Left lung (tissue), 14 donors: ENCODE measurements at places on chromosomes 6 and 20. TPM values are rescaled to one million over a fixed set of nuclear protein-coding genes. Genes with fewer than 3 reads are reported as not detected.
A peak's percentile ranks its signal among the peaks of the same experiment; 100 is the strongest.

The ADAM33 gene
- total RNA-seq = 16.5 TPM

The PTCRA gene
- total RNA-seq = 2.1 TPM

DNA sequence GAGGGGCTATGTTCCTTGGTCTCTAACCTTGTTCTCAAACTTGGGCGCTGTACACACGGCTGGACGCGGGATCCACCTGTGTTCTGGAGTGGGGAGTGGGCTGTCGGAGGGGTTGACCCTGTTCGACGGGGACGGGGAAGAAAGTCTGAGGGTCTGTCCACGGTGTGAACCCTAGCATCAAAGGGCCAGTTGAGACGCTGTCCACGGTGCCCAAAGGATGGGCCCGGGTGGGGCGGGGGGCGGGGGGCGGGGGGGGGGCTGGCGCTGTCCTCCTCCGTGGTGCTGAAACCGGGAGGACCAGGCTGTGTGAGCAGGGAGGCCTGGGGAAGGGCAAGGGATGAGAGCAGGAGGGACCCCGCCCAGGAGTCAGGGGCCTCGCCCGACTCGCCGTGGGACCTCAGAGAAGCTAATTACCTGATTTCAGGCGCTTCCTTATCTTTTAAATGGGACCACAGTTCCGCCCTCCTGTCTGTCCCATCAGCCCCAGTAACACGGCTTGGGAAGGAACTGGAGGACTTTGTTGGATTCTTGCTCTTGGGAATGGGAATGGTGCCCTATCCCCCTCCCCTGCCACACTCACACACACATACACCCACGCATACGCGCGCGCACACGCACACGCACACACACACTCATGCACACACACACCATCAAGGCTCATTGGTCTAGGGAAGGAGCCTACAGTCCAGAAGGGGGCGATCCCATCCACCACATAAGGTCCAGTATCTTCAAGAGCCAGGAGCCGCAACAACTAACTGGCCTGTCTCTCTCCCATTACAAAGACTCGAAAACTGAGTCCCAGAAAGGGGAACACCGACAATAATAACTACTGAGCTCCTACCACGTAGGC lies 1.0 kb upstream of the VSTM2L start:
- DNase-seq = no peak
- H3K4me1 ChIP-seq = peaks cover 8% of the 10 kb centered on the region
- no peaks in the 10 kb centered on the region for H3K36me3 ChIP-seq
- H3K27ac ChIP-seq = no peak overlapping the region

GRCh38 chr6:36125575-36125974 lies 4.7 kb upstream of the MAPK13 start:
- H3K4me3 ChIP-seq = no peak overlapping the region
- no peak for DNase-seq
- H3K27ac ChIP-seq = no peak overlapping the region
- H3K36me3 ChIP-seq = no peaks in the 10 kb centered on the region
- H3K4me1 ChIP-seq = peaks cover 8% of the 10 kb centered on the region

- DNase-seq = no peak
- H3K4me3 ChIP-seq = no peak overlapping the region
- H3K27ac ChIP-seq = no peak overlapping the region
- H3K36me3 ChIP-seq = no peaks in the 10 kb centered on the region
- H3K27me3 ChIP-seq = no peaks in the 10 kb centered on the region
These were observed 1955.7 kb upstream of the DEFB115 start for GRCh38 chr20:29301624-29302259.

- H3K4me3 ChIP-seq = no peak overlapping the region
- H3K4me1 ChIP-seq = no peaks in the 10 kb centered on the region
These were observed 20.7 kb upstream of the DST start for GRCh38 chr6:56663344-56663743.

DNA sequence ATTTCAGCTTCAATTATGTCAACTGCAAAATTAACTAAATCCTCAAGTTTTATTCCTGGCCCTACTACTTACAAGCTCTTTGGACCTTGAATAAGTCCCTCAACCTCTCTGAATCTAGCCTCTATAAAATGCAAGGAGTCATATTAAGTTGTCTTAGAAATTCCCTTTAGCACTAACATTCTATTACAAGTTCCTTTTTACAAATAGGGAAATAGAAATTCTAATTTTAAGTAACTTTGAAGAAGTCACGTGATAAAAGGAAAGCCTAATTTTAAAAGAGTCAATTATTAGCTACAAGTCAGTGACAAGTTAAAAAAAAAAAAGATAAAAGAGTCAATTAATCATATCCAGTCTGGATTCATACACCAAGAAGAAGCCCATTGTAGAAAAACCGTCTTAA lies 24.6 kb upstream of the GTF3C6 start:
- no peak overlapping the region for H3K27ac ChIP-seq
- no peaks in the 10 kb centered on the region for H3K36me3 ChIP-seq
- no peak overlapping the region for H3K4me3 ChIP-seq
- no peaks in the 10 kb centered on the region for H3K4me1 ChIP-seq

GRCh38 chr6:30334075-30334783 lies 7.5 kb downstream of the TRIM39 start:
- no peak overlapping the region for H3K27ac ChIP-seq
- H3K4me1 ChIP-seq = no peaks in the 10 kb centered on the region
- no peaks in the 10 kb centered on the region for H3K36me3 ChIP-seq
- no peak overlapping the region for H3K4me3 ChIP-seq
- no peaks in the 10 kb centered on the region for H3K27me3 ChIP-seq

GRCh38 chr20:45254383-45255262 lies at the start of gene SLPI:
Gene SLPI (minus strand): TSS chr20:45254564. CDS start chr20:45254543, 21 bp downstream.
- peaks cover 53% of the 10 kb centered on the region for H3K4me1 ChIP-seq
- DNase-seq = peak; percentile 55
- peak within 1 kb of the TSS; percentile 21 for H3K4me3 ChIP-seq
- H3K27ac ChIP-seq = peak within 1 kb of the TSS; percentile 78
- H3K36me3 ChIP-seq = no peaks in the 10 kb centered on the region
- no peaks in the 10 kb centered on the region for H3K27me3 ChIP-seq

The TMEM151B gene
- total RNA-seq = not detected

The FYN gene
- 73.8 TPM for total RNA-seq

DNA sequence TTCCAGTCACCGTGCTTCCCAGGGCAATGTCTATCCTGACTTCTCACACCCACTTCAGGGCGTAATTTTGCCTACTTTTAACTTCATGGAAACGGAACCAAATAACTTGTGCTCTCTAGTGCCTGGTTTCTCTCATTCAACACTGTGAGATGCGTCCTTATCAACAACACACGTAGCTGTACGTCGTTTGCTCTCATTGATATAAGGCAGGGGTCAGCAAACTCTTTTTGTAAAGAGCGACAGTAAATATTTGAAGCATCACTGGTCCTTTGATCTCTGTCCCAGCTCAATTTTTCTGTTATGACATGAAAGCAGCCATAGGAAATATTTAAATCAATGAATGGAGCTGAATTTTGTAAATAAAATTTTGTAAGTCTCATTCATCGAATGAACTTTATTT lies 239.3 kb upstream of the KCNG1 start:
- no peaks in the 10 kb centered on the region for H3K27me3 ChIP-seq
- H3K4me1 ChIP-seq = no peaks in the 10 kb centered on the region
- H3K27ac ChIP-seq = no peak overlapping the region
- no peaks in the 10 kb centered on the region for H3K36me3 ChIP-seq
- DNase-seq = no peak

The FNDC1 gene
- 5.4 TPM for total RNA-seq

- no peaks in the 10 kb centered on the region for H3K36me3 ChIP-seq
- no peaks in the 10 kb centered on the region for H3K4me1 ChIP-seq
- no peaks in the 10 kb centered on the region for H3K27me3 ChIP-seq
- H3K27ac ChIP-seq = no peak overlapping the region
These were observed 47.0 kb upstream of the DST start for GRCh38 chr6:56689663-56690062.

The LAMA2 gene
- 91.7 TPM for total RNA-seq

GRCh38 chr6:13135152-13135551 lies 193.2 kb downstream of the TBC1D7 start:
- H3K27me3 ChIP-seq = no peaks in the 10 kb centered on the region
- DNase-seq = no peak
- H3K4me1 ChIP-seq = no peaks in the 10 kb centered on the region
- no peaks in the 10 kb centered on the region for H3K36me3 ChIP-seq
- no peak overlapping the region for H3K27ac ChIP-seq

DNA sequence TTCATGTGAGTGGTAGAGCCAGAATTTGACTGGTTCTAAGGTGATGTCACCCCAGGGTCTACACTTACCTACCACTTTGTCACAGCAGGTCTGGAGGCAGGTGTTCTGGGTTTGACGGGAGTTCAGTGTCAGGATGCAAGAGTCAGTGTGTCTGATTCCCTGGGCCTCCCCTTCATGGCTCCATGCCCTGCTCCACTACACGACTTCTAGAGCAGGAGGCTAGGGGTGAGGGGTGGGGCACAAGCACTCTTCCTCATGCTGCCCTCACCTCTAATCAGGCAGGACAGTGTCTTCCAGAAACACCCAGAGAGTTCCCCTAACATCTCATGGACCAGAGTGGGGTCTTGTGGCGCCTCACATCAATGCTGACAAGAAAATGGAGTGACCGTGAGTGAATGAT lies 118.2 kb downstream of the CDC5L start:
- H3K27ac ChIP-seq = no peak overlapping the region
- H3K36me3 ChIP-seq = no peaks in the 10 kb centered on the region
- H3K4me3 ChIP-seq = no peak overlapping the region
- DNase-seq = no peak
- no peaks in the 10 kb centered on the region for H3K4me1 ChIP-seq

DNA sequence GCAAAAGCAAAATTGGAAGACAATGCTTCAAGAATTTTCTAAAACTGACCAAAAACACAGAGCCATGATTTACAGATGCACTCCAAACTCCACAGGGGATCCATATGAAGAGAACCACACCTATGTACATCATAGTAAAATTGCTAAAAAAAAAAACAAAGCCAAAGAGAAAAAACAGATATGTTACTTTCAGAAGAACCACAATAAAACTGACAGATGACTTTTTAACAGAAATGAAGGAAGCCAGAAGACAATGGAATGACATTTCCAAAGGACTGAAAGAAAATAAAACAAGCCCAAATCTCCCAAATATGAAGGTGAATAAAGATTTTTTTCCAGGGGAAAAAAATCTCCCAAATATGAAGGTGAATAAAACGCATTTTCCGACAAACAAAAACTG lies 17.5 kb downstream of the TRERF1 start:
- H3K4me3 ChIP-seq = no peak overlapping the region
- H3K27ac ChIP-seq = no peak overlapping the region
- peaks cover 1% of the 10 kb centered on the region for H3K4me1 ChIP-seq
- no peaks in the 10 kb centered on the region for H3K27me3 ChIP-seq
- no peak for DNase-seq

The SMPDL3A gene
- 30.6 TPM for total RNA-seq

DNA sequence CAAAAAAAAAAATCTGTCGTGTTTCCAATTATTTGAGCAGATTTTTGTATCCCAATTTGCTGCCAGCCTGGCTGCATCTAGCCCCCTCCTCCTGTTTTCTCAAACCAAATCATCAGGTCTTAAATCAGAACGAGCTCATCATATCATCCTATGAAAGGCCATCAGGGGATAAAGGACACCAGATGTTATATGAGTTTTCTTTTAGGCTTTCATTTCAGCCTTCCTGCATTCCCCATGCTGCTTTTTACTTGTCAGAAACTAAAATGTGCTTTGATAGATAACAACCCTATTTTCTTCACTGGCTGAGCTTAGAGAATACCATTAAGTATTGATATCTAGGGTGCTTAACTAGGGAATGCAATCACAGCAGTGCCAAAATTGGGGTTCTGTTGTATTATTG lies 968.4 kb upstream of the SLC35B3 start:
- H3K4me1 ChIP-seq = no peaks in the 10 kb centered on the region
- no peak overlapping the region for H3K27ac ChIP-seq
- H3K4me3 ChIP-seq = no peak overlapping the region
- H3K27me3 ChIP-seq = peaks cover 7% of the 10 kb centered on the region

GRCh38 chr20:22466447-22467171 lies 117.8 kb downstream of the FOXA2 start:
- H3K27me3 ChIP-seq = no peaks in the 10 kb centered on the region
- no peak for DNase-seq
- no peak overlapping the region for H3K27ac ChIP-seq
- no peaks in the 10 kb centered on the region for H3K36me3 ChIP-seq

DNA sequence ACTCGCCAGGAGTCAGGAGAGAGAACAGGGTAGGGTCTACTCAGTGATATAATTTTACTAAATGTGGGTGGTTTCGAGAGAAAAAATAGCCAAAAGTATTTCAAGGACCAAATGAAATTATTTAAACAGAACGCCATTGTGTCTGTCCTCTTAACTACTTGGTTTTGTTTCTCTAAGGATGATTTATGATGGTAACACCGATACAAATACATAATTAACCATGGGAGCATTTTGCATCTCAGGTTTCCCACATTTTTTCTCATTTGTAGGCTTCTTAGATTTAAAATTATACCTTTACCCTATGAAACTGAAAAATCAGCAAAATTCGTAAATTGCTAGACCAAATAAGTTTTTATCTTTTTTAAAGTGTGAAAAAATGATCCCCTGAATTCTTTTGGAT lies 188.2 kb downstream of the ZFP64 start:
- H3K27ac ChIP-seq = no peak overlapping the region
- H3K27me3 ChIP-seq = no peaks in the 10 kb centered on the region
- H3K36me3 ChIP-seq = no peaks in the 10 kb centered on the region
- H3K4me1 ChIP-seq = no peaks in the 10 kb centered on the region
- no peak for DNase-seq

The PPP1R10 gene
- 71.1 TPM for total RNA-seq

- peaks cover 24% of the 10 kb centered on the region for H3K27me3 ChIP-seq
- no peaks in the 10 kb centered on the region for H3K36me3 ChIP-seq
- no peak overlapping the region for H3K4me3 ChIP-seq
- H3K4me1 ChIP-seq = peaks cover 9% of the 10 kb centered on the region
- no peak for DNase-seq
These were observed 44.2 kb downstream of the COL11A2 start for GRCh38 chr6:33147807-33148666.

DNA sequence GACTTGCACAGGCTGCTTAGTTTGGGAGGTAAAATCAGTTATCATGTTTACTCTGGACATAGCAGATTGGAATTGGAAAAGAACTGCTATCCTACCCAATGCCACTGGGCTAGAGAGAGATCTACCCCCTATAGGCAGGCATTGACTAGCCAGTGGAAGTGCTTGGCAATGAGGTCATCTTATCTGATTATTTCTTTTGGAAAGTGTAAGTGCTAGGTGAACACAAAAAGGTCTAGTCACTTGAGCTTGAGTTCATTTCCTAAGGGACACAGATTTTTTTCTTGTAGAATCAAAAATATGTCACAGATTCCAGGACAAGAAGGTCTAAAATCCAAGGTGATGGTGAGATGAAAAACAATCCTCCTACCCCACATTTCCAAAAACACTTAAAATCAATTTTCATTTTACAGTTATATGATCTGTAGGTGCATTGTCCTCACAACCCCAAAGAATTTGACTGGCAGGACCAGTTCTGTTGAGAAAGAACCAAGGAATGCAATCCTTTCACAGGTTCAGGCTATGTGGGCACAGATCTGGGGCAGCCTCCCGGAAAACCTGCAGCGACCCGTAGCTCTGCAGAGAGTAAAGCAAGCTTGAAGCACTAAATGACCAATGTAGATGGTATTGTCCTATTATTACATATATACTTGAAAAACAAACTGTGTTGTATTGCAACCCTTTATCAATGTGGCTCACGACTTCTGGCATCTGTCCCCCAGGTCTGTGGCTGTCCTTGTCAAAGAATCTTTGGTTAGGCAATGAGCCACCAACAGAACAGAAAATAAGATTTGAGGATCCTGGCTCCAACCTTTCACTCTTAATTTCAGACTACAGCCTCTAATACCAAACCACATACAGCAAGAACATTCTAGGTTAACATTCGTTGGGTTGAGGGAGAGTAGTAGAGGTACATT lies 67.3 kb upstream of the ADTRP start:
- H3K4me3 ChIP-seq = no peak overlapping the region
- no peaks in the 10 kb centered on the region for H3K36me3 ChIP-seq
- DNase-seq = no peak
- no peaks in the 10 kb centered on the region for H3K4me1 ChIP-seq
- no peaks in the 10 kb centered on the region for H3K27me3 ChIP-seq
- no peak overlapping the region for H3K27ac ChIP-seq

The PTGIS gene
- 32.9 TPM for total RNA-seq
